Activated CD4-positive, alpha-beta T cell treated with anti-CD3 and anti-CD28 coated beads, Interleukin-2, Interleukin-6, amounts not matched to agents 100 ng/mL and 50 ng/mL, durations not matched to agents 16 hours and 8 hours (primary cell): ENCODE measurements at places on chromosomes 3 and 15.

DNA sequence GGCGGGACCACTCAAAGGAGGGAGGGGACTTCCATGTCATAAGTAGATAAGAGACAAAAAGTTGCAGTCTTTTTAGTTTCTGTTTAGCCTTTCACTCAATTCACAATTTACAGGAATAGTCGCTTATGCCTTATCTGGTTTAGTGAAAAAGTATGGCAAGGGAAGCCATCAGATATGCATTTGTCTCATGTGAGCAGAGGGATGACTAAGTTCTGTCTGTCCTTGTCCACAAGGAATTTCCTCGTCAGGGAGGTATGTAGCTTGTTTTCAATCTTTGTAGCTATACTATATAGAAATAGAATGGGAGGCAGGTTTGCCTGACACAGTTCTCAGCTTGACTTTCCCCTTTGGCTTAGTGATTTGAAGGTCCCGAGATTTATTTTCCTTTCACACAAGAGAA, 882.8 kb downstream of the NAALADL2 start:
- DNase-seq = no peak

DNA sequence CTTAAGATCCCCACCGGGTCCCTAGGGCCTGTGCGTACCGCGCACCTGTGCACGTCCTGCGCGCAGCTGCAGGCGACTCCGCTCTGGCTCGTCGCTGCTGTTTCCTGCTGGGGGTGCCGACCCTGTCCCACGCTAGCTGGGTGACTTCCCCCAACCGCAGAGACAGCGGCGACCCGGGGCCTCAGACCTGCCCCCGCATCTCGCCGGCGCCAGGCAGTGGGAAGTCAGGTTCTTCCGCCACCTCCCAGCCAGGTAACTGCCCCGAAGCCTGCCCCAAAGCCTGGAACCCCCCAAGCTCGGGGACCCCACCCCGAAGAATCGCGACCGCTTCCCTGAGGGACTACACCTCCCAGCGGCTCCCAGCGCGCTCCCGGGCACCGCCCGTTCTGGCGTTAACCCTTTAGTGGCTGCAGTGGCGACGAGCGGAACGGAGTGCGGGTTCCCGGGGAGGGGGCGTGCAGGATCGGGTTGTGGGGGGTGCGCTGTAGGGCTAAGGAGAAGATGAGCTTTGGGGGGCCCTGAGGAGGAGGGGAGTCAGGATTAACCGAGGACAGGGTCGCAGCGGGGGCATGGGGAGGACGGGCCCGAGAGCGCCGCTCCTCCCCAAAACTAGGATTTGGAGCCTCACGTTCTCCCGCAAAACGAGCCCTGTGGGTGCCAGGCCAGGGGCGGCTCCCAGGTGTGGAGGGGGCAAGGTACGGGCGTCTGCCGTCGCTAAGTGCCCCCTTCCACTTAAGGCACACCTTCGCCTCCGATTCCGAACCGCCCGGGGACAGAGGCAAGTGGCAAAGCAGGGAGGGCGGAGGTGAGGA, 589 bp downstream of the NEIL1 start:
- DNase-seq = peak; percentile 29

DNA sequence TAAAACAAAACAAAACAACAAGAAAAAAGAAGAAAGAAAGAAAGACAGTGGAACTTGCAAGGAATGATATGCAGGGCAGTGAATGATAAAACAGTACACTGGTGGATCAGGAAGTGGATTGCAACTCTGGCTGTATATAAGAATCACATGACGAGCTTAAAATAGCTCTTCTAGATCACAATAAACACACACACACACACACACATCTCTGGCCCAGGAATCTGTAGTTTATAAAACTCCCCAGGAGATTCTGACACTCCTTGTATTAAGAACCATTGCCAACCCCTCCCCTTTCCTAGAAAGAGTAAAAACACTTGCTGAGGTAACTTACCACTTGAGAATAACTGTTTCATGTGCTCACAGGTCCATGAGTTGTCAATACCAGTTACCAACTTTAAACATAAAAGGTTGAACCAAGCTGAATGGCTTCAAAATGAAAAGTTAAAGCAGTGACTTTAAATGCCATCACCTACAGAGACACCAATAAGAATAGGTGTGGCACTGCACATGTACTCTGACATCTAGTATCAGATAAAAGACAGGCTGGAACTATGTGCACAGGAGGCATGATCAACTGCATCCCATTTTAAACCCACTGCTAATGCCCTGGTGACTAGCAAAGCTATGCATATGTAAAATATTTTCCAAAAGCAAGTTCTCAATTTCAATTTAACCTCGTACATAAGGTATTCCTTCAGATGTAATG, 3.9 kb downstream of the CPOX start:
- no peak for DNase-seq

DNA sequence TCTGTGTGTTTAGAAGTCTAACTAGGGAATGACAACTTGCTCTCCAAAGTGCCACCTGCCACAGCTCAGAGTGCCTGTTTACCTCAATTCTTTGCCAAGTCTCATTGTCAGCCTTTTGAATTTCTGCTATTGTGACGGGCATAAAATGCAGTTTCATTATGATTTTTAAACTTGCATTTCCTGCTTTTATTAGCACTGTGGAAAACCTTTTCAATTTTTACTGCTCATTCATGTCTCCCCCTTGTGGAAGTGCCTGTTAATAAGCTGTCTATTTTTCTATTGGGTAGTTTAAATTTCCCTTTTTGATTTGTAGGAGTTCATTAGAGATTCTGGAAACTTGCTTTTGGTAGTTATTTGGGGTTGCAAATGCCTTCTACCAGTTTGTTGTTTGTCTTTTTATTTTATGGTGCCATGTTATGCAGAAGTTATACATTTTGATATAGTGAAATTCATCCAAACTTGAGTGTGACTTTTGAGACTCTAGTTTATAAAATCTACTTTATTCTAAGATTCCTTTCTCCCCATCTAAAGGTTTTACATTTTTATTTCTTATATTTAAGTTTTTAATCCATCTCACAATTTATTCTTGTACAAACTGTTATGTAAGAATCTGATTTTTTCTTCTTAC, 53.9 kb upstream of the FRMD4B start:
- peak; percentile 46 for DNase-seq
